ENCODE measurements at places on chromosomes 16 and 17.
A peak's percentile ranks its signal among the peaks of the same experiment; 100 is the strongest.

GRCh38 chr16:89847940-89848297, 19.6 kb downstream of the SPIRE2 start:
- DNase-seq: no peak

GRCh38 chr17:82154881-82155331, 56.9 kb upstream of the FASN start:
- DNase-seq: no peak

DNA sequence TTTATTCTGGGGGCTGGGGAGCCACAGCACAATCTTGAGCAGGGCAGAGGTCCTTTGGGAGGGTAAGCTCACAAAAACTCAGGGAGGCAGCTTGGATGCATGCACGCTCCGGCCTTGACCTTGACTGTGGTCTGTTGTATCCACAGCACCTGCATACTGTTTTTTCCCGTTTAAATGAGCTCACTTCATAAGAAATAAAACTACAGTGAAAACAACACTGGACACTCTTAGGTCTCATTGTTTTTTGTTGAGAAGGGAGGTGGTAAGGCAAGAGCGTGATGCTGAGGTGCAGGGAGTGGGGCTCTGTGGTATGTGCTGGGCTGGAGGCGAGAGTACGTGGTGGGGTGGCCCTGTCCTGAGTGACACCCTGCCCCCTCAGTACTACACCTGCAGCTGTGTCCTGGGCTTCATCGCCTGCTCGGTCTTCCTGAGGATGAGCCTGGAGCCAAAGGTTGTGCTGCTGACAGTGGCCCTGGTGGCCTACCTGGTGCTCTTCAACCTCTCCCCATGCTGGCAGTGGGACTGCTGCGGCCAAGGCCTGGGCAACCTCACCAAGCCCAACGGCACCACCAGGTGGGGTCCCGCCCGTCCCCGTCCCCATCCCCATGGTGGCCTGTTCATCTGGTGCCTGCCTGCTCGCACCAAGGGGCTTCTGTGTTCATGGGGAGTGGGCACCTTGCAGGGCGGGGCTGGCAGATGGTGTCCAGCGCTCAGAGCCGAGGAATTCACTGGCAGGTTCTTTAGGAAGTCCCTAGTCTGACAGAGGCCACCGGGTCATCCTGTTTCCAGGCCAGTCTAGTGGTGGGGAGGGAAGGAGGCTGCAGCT, 44.2 kb downstream of the ADCY7 start:
- DNase-seq: no peak

GRCh38 chr16:143047-143446, 4.6 kb upstream of the NPRL3 start:
- no peak for DNase-seq

GRCh38 chr16:86101137-86101896, 202.4 kb downstream of the IRF8 start:
- no peak for DNase-seq

GRCh38 chr16:12173121-12173520, 196.6 kb downstream of the SNX29 start:
- no peak for DNase-seq

DNA sequence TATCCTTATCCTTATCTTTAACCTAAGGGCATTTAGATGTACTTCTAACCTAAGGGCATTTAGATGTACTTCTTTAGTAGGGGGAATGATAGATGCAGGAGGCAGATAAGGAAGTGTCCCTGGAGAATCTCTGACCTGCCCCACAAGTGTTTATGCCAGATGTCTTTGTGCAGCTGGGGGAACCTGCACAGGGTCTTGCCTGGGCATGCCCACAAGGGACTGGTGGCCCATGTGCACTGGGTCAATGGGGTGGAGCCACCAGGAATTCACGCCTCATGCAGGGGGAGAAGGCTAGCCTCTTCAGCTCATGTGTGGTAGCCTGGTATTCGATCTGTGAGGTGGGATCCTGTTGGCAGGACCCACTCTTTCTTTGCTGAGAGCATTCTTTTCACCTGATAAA, 38.0 kb downstream of the CA10 start:
- DNase-seq: no peak

GRCh38 chr16:87153326-87153725, 163.9 kb downstream of the C16orf95 start:
- no peak for DNase-seq

DNA sequence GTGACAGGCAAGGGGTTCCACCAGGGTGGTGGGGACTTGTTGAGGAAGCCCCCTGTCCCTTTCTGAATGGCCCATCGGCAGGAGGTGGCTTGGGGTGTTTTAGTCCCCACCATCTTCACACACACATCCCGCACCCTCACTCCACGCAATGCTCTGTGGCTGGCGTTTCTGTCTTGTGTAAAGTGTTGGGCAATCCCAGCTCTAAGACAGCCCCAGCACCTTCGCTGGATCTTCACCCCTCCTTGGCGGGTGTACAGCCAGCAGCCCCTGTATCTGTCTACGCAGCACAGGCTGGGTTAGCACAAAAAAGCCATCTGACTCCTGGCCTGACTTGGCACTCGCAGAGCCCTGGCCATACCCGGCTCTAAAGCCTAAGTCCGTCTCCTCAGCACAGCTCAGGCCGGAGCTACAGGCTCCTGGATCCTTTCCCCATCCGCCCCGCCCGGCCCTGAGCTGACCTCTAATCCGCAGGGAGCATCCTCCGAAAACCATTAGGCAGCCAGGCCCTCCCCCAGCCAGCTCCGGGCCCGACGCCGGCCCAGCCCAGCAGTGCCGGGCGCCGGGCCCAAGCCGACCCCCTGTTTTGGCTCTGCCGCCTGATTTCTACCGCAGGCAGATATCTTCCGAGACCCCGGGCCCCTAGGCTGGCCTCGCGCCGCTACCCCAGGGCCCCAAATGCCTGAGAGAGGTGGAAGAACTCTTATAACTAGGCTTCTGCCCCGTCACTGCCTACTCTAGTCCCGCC, 42.4 kb upstream of the TAC4 start:
- no peak for DNase-seq

DNA sequence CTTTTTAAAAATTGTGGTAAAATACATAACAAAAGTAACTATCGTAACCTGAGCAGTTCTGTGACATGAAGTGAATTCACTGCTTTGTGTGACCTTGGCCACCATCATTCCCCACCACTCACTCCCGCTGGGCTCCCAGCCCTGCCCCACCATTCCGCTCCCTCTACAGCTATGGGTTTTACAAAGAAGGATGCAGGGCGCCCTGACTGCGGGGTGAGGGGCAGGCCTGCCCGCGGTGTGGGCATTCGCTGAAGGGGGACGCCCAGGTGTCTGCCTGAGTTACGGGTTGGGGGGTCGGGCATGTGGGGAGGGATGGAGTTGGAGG, at the start of gene CEMP1:
Gene CEMP1 (minus strand): TSS at position 38 of the 325 bp plus-strand sequence. CDS start 335 bp downstream, outside the sequence.
- no peak for DNase-seq

GRCh38 chr16:48556243-48556912, 53.6 kb downstream of the N4BP1 start:
- no peak for DNase-seq

DNA sequence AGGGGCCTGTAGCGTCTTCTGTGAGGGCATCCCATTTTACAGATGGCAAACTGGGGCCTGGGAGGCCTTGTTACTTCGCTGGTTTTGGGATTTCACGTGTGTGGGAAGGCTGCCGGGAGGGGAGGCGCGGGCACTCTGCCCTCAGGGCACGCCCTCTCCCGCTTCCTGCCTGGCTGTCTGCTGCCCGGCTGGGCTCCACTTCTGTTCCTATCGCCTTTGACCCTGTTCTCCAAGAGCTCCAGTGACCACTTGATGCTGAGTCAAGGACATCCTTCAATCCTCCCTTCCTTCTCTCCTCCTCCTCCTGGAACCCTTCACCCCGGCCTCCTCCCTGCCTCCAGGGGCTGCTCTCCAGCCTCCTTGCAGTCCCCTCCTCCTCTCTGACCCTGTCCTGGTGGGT, 16.0 kb downstream of the SPNS3 start:
- peak; percentile 9 for DNase-seq

DNA sequence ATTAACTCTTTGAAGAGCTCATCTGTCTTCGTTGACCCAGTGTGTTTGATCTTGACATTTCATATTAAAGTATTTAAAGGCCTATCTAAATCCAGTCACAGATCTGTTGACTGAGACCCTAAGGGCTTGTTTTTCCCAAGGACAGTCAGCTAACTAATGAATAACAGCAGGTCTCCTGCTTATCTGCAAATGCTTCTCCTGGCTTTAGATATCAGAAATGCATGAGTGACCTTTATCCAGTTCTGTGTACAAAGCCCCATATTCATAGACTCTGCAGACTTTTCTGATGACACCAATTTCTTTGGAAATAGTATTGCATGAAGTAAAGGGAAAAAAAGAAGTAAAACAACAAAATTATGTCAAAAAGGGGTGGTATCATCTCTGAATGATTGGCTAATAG, 70.3 kb downstream of the YPEL2 start:
- no peak for DNase-seq

GRCh38 chr16:66273053-66273452, 93.4 kb upstream of the CDH5 start:
- no peak for DNase-seq

DNA sequence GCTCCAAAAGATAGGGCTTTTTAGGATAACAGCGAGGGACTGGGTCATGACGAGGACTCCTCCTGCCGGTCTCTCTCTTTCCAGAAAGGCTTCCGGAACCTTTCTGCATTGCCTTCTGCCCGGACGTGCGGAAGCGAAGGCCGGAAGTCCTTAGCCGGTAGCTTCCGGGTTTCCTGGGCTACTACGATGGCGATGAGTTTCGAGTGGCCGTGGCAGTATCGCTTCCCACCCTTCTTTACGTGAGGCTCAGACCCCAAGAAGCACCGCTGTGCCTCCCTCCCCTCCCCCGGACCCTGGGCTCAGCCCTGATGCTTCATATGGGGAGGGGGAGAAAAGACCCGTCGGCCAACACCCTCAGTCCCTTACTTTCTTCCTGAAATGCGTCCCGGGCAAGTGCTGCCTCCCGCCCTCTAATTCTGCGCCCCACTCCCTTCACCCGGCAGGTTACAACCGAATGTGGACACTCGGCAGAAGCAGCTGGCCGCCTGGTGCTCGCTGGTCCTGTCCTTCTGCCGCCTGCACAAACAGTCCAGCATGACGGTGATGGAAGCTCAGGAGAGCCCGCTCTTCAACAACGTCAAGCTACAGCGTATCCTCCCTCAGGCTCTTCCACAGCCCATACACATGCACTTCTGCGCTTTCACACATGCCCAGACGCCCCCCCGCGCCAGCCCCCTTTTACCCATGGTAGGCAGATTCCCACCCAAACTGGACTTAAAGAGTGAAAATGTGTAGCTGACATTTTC, at the start of gene VPS25:
Gene VPS25 (plus strand): TSS at position 160 of the 746 bp plus-strand sequence. CDS start 27 bp downstream, at position 187.
- peak; percentile 94 for DNase-seq

GRCh38 chr17:35345926-35346771, 27.3 kb downstream of the SLFN11 start:
- peak; percentile 3 for DNase-seq

- no peak for DNase-seq
Observed at GRCh38 chr17:82318169-82318498, 726 bp upstream of the CD7 start.

DNA sequence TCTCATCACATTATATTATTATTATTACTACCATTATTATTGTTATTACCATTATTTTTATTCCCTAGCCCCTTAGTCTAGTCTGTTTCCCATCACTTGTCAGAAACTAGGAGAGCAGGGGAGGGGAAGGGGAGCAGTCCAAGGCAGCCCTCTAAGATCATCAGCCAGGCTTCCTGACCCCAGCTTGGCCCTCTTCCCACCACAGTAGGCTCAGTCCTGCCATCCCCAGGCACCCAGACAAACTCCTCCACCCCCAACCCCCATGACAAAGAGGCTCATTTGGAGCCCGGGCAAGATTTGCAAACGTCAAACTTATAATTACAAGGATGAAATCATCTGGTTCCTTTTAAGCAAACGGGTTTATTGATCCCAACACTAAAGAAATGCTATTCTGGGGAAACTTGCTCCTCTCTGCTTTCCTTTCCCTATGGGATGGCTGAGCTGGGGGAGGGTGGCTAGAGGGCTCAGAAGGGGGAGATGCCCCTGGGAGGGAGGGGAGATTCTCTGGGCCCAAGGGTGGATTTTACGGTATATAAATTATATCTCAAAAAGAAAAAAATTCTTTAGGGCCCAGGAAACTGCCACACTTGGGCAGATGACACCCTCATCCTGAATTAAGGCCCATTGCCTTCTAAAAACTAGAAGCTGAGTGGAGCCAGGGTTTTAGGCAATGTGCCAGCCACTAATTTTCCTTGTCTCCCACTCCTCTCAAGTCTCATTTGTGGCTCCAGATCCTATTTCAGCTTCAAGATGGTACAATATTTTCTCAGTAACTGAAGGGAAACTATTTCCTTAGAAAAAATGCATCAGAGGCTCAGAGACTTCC, 4.4 kb upstream of the CBFB start:
- peak; percentile 43 for DNase-seq

DNA sequence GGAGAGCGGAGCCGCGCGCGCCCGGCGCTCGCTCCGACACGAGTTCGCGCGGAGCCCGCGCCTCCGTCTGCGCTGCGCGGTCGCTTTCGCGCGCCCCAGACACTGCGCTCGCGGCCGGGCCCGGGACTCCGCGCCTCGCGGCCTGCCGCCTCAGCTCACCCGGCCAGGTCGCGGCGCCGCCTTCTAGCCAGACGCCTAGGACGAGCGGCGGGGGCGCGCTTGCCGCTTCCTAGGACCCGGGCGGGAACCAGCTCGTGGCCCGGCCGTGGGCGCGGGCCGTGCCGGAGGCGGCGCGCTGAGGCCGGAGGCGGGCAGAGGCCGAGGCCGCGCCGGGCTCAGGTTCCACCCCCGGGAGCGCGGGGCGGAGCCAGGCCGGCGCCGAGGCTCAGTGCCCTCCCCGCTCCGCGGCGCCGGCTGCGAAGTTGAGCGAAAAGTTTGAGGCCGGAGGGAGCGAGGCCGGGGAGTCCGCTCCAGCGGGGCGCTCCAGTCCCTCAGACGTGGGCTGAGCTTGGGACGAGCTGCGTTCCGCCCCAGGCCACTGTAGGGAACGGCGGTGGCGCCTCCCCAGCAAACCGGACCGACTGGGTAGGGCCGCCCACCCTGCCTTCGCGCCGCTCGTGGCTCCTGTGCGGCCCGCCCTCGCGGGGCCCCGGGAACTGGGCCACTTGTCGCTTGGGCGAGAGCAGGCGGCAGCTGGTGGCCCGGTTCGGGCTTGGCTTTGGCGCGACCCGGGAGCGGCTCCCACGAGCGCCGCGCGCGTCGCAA, at the start of gene SPHK1:
Gene SPHK1 (plus strand): TSS at position 388 of the 765 bp plus-strand sequence. CDS start 1,036 bp downstream, outside the sequence.
- DNase-seq: peak; percentile 82

DNA sequence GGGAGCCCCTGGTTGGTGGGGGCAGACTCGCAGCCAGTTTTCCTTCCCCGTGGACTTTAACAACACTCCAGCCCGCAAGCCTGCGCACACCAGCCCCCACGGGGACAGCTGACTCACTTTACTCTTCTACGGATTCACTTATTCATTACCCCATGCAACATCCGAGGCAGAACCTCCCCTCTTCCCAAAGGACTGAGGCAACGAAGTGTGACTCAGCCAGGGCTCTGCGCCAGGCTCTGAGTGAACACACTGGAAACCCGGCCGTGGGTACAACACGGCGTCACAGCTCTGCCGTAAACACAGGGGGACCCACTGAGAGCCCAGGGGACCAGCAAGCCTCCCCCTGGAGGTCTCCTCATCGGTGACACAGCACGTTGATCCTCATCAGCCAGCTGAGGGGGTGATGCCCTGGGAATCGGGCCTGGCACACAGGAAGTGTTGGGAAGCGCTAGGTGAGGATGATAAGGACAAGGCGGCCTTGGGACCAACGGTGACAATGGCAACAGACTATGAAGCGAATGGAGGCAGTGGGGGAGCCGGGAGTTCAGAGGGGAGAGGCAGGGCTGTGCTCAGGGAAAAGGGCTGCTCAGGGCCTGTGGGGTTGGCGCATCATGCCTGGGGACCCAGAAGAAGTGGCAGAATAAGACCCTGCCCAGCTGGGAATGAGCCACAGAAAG, 14.6 kb downstream of the COTL1 start:
- DNase-seq: peak; percentile 45

Measured in NCI-H69 (cell line).